ENCODE measurements at places on chromosomes 12 and 14.

DNA sequence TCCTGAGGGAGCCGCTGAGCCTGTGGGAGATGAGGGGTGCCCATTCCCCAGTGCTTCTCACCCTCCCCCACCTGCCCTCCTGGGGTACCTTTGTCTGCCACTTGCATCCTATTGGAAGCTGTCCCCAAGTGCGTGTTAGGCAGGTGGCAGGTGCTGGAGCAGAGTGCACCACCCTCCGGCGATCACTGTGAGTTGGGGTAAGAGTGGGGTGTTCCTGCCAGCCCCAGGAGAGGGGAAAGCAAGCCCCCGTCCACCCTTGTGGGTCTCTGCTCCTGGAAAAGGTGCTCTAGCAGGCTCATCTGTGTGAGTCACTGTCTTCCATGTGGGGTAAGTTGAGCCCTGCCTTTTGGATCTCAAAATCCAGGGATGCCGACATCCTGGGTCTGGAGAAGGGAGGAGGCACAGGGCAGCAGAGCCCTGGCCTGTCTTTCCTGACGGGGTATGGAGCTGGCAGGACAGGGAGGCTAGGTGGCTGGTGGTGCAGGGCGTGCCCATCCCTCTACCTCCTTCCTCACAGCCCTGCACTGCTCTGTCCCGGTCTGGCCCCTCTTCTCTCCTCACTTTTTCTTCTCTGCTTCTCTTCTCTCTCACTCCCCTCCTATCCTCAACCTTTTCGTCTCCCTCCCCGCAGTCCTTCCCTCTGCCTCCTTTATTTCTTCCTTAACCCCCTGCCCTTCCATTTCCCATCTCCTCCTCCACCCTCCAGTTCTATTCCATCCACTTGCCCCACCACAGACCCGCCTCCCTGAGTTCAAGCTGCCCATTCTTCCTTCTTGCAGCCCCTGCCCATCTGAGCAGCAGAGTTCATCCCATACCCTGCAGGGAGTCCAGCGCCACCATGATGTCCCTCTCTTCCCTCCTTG, 20.1 kb upstream of the KRT7 start:
- peaks cover 9% of the 10 kb centered on the region for H3K4me1 ChIP-seq
- no peak overlapping the region for H3K27ac ChIP-seq
- no peak overlapping the region for H3K4me3 ChIP-seq
- no peaks in the 10 kb centered on the region for H3K36me3 ChIP-seq
- peaks cover 4% of the 10 kb centered on the region for H3K27me3 ChIP-seq
- peak; percentile 1 for DNase-seq

- DNase-seq: no peak
- no peaks in the 10 kb centered on the region for H3K4me1 ChIP-seq
- no peak overlapping the region for H3K27ac ChIP-seq
- H3K4me3 ChIP-seq: no peak overlapping the region
- no peaks in the 10 kb centered on the region for H3K36me3 ChIP-seq
- peaks cover 26% of the 10 kb centered on the region for H3K27me3 ChIP-seq
Observed at GRCh38 chr14:100830681-100831080, 4.8 kb downstream of the MEG3 start.

DNA sequence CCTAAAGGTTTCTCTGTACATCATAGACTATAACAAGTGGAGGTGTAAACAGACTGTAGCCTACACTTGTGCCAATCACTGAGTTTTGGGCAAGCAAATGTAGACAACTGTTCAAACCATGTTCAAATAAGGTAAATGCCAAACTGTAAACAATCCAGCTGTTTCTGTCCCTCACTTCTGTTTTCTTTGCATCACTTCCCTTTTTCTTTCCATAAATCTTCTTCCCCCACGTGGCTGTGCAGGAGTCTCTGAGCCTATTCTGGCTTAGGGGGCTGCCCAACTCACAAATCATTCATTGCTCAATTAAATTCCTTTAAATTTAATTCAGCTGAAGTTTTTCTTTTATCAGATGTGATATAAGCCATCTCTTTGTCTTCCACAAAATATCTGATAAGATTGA, 65.1 kb upstream of the CPM start:
- no peaks in the 10 kb centered on the region for H3K4me1 ChIP-seq
- no peak overlapping the region for H3K4me3 ChIP-seq
- H3K27ac ChIP-seq: no peak overlapping the region
- H3K36me3 ChIP-seq: no peaks in the 10 kb centered on the region
- DNase-seq: no peak

- H3K4me3 ChIP-seq: no peak overlapping the region
- no peaks in the 10 kb centered on the region for H3K4me1 ChIP-seq
- no peak overlapping the region for H3K27ac ChIP-seq
- H3K36me3 ChIP-seq: no peaks in the 10 kb centered on the region
Observed at GRCh38 chr12:30985814-30986452, 59.4 kb downstream of the TSPAN11 start.

GRCh38 chr14:78983126-78983525, 813.0 kb downstream of the NRXN3 start:
- no peak overlapping the region for H3K27ac ChIP-seq
- no peaks in the 10 kb centered on the region for H3K36me3 ChIP-seq
- no peak overlapping the region for H3K4me3 ChIP-seq
- H3K27me3 ChIP-seq: no peaks in the 10 kb centered on the region

DNA sequence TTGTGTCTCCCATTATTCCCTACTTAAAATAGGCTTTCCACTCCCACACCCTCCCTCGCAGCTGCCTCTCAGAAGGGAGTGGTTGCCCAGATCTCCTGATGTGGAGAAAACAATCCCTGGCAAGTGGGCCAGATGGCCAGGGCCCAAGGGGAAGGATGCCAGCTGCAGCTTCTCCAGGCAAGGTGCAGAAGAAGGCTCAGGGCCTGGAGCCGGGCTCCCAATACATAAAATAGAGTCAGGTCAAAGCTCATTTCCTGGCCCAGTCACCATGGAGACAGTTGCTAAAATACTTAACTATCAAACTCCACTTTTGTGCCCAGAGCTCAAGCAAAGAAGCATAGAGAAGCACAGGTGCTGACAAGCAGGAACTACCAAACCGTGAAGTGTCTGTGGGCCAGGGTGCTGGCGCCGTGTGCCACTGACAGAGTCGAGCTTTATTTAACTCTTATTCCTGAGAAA, 45.7 kb upstream of the ITPR2 start:
- peak; percentile 51 for DNase-seq
- H3K27ac ChIP-seq: peak overlapping the region; percentile 60
- H3K36me3 ChIP-seq: no peaks in the 10 kb centered on the region
- no peak overlapping the region for H3K4me3 ChIP-seq

DNA sequence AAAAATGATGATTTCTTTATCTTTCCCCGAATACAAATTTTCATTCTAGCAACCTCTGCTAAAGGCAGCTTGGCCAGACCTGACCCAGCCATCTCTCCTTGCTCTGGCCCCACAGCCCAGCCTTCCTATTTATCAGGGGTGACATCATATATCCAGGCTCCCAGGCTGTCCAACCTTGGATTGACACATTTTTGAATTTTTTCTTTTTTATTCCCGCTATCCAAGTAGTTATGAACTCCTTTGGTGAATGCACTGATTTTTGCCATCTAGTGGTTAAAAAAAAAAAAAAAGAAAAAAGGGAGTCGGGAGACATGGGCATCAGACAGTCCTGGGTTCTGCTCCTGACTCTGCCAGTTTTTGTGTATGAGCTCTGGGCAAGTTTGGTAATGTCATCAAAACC, 120.5 kb downstream of the PTPN11 start:
- no peaks in the 10 kb centered on the region for H3K4me1 ChIP-seq
- no peaks in the 10 kb centered on the region for H3K36me3 ChIP-seq
- no peak overlapping the region for H3K27ac ChIP-seq
- peaks cover 3% of the 10 kb centered on the region for H3K27me3 ChIP-seq
- no peak for DNase-seq
- H3K4me3 ChIP-seq: no peak overlapping the region

DNA sequence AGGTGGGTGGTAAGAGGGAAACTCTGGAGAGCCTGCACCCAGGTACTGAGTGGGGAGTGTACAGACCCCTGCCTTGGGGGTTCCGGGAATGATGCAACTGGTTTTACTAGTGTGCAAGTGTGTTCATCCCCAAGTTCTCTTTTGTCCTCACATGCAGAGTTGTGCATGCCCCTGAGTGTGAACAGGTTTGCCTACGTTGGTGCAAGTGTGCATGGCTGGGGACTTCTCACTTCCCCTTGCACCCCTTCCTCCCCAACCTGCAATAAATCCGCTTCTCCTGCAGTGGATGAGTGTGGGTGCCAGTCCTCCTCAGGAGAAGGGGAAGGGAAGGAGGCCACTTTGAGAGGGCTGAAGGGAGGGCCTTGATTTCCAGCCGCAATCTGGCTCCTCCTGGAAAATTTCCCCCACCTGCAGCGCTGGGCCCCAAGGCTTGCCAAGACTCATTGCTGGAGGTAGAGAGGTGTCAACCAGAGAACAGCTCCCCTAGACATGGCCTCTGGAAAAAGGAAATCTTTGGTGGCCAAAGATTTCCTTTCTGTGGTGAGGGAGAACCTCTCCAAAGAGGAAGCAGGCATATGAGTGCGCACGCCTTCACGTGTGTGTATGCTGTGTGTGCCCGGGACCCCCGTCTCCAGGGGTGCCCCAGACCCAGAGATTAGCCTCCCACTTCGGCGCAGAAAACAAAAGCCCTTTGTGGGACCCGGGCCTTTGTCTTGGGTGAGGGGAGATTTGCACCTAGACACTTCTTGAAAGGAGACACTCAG, 5.5 kb downstream of the AQP2 start:
- H3K4me3 ChIP-seq: no peak overlapping the region
- H3K36me3 ChIP-seq: no peaks in the 10 kb centered on the region
- no peak overlapping the region for H3K27ac ChIP-seq
- peaks cover 5% of the 10 kb centered on the region for H3K4me1 ChIP-seq
- H3K27me3 ChIP-seq: peaks cover 72% of the 10 kb centered on the region

DNA sequence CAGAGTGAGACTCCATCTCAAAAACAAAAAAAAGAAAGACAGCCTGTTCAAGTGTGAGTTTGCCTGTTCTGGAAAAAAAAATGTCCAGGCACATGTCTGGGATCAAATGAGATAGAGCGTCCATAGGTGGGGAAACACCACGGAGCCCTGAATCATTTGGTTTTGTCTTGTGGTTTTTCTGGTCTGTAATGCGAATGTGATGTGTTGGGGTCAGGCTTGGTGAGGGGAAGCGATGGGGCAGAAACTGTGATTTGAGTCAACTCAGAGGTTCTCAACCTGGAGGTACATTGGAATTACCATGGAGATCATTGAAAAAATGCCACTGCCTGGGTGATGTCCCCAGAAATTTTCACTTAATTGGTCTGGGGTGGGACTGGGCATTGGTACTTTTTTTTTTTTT, 183.9 kb upstream of the PWP1 start:
- H3K4me3 ChIP-seq: no peak overlapping the region
- no peaks in the 10 kb centered on the region for H3K27me3 ChIP-seq
- no peaks in the 10 kb centered on the region for H3K36me3 ChIP-seq
- DNase-seq: no peak

- H3K27ac ChIP-seq: no peak overlapping the region
- H3K27me3 ChIP-seq: no peaks in the 10 kb centered on the region
- H3K36me3 ChIP-seq: no peaks in the 10 kb centered on the region
- H3K4me1 ChIP-seq: no peaks in the 10 kb centered on the region
Observed at GRCh38 chr12:13880613-13881012, 100.8 kb downstream of the GRIN2B start.

DNA sequence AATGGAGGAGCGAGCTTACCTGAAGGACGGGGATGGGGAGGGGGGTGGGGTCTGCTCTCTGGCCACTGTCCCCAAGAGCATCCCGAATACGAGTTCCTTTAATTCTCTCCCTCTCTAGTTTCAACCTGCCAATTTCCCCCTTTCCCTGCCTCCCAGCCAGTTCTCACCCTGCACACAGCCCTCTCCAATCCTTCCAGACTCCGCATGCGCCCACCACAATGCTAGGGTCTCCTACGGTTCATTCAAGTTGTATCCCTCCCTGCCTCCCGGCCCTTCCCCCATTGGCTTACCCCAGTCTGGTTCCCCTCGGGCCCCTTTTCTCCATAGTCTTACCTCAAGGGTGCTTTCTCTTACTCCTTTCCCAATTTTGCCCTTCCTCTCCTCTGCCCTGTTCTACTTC, 708 bp upstream of the IGFBP6 start:
- DNase-seq: no peak
- peak overlapping the region; percentile 49 for H3K27ac ChIP-seq
- H3K4me3 ChIP-seq: peak overlapping the region; percentile 58
- H3K27me3 ChIP-seq: no peaks in the 10 kb centered on the region
- H3K36me3 ChIP-seq: peaks cover 17% of the 10 kb centered on the region
- H3K4me1 ChIP-seq: peaks cover 35% of the 10 kb centered on the region
